ENCODE measurements at places on chromosomes 6 and 20.

DNA sequence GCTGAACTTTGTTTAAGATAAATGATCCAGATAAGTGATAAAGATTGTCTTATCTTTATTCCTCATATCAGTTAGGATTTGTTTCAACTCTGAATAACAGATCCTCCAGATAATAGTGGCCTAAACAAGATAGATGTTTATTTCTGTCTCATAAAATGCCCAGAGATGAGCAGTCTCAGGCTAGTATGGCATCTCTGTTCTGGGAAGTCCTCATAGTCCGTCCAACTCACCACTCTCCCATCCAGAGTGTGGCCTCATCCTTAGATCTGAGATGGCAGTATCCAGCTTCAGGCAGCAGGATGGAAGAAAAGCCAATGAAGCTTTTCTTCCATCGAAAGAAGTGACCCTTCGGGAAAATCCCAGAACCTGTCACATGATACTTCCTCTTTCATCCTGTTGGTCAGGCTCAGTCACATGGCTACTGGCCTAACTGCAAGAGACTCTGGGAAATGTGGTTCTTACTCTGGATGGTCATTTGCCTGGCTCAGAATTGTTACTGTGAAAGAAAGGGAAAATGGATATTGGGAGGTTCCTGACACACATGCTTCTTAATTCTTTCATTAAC is 29.4 kb upstream of the TAGAP start:
- DNase-seq, result peak; percentile 39

DNA sequence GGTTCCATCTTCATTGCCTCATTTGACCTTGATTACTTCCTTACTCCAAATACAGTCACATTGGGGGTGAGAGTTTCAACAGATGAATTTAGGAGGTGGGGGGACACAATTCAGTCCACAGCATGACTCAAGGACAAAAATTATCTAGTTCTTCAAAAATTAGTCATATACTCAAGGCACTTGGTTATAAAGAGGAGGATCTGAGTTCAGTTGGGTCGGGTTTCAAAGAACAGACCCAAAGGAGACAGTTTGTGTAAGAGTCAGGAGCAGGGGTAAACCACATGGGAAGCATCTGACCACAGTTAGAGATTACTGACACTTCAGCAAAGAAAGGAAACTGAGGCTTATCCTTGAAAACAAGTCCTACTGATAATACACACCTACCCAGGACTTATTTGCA is 138.0 kb downstream of the TBC1D7 start:
- no peak for DNase-seq

DNA sequence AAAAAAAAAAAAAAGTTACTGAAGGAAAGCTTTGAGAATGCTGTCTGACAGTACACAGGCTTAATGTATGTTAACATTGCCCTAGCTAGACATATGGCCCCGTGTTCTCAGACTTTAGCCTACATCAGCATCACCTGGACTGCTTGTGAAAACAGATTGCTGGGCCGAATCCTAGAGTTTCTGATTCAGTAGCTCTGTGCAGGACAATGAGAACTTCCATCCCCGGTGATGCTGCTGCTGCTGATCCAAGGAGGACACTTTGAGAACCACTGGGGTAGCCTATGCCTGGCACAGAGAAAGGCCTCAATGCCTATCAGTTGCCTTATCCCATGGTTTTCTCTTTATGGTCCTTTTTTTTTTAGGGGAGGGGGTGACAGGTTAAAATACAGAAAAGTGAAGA is 1.6 kb downstream of the HCK start:
- no peak for DNase-seq

DNA sequence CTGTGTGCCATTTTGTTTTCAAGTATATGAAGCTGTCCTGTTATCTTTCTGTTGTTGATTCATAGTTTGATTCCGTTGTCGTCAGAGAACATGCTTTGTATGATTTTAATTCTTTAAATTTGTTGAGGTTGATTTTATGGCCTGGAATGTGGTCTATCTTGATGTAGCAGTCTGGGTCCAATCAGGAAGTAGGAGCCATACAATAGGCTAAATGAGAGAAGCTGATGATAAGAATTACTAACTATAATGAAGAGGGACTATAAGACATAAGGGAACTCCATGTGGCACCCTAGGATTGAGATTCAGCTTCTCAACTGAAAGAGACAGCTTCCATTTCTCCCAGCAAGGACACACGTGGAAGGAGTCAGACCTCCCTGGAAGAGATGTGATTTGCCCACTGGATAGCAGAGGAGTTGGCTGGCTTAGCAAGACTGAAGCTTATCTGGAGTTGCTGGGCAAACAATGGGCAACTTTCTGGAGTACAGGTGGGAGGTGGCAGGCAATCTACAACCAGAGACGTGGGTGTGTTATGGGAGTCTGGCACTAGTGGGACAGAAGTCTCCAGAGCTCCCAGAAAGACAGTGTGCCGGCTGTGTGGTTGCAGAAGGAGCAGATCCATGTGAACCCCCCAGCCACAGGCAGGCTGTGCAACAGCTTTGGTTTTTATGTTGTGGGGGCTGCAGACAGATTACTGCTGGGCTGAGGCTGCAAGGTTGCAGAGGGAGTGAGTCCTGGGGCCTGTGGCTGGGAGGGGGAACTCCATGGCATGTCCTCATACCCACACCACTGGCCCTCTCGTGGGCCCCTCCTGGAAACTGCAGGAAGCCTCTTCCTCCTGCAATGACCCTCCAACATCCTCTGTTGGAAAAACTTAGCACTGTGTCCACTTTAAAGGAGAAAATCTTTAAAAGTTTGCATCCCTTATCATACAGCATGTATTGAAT is 7.1 kb downstream of the ZNF831 start:
- DNase-seq, result no peak

DNA sequence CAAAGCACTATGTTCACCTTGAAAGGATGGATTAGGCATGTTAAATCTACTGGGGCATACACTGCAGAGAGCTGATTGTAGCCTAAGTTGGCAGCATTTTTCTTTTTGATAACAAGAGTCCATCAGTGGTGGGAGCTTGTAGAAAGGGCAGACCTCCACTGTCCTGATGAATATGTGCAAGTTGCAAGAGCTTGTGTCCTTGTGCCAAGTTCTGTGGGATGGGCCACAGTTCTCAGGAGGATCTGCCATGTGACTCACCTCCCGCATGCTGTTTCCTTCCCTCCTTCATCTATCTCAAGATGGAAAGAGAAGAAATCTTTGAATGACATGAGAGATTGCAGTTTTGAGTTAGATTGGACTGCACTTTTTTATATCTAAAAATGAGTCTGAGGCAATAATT is 58.3 kb upstream of the GGTLC1 start:
- no peak for DNase-seq

- no peak for DNase-seq
Measured at GRCh38 chr6:129507846-129508245, 202.1 kb downstream of the ARHGAP18 start.

DNA sequence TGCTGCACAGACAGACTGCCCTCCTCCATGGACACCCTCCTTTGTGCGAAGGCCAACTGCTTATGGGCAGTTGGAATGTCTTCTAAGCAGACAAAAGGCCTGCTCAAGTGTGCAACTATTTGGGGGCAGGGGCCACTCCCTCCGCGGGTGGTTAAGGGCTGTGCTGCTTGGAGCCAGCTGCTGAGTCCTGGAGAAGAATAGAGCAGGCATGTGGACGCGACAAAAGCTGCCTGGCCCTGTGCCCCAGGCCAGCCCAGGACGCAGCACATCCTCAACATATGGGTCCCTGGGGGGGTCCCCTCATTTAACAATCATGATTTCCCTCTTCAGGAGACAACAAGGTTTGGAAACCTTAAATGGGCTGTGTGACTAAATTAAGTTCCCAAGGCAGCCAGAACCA is 45.5 kb upstream of the ENTPD6 start:
- no peak for DNase-seq

GRCh38 chr20:47789764-47790579 is 4.7 kb upstream of the SULF2 start:
- peak; percentile 13 for DNase-seq

- no peak for DNase-seq
Measured at GRCh38 chr6:90387383-90387775, 90.7 kb upstream of the BACH2 start.

- peak; percentile 22 for DNase-seq
Measured at GRCh38 chr20:11716239-11716944, 201.3 kb upstream of the BTBD3 start.

DNA sequence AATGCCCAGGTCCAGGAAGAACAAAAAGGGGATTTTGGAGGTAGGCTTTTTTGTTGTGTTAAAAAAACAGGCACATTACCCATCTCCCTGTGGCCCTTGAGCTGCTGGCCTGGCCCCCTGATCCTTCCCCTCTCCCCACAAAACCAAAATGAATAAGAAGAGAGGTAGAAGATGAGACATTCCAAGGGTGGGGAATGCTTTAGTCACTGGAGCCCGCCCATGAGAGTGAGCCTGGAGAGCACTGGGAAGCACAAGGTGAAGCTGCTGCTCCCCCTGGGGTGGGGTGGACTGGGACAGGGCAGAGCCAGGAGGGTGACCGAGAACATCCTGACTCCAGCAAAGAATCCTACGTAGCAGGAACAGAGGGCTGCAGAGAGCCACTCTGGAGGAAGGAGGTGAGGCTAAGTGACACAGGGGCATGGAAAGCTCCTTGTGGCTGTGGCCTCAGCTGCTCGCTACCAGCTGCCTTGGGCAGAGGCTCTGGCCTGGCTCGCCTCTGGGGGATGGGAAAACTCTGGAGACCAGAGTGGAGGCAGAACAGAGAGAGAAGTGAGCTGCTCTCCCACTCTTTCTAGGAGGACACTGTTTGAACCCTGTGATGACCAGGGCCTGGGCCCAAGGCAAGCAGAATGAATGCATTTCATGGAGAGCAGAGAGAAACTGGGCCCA is 48.3 kb downstream of the AKAP7 start:
- no peak for DNase-seq

DNA sequence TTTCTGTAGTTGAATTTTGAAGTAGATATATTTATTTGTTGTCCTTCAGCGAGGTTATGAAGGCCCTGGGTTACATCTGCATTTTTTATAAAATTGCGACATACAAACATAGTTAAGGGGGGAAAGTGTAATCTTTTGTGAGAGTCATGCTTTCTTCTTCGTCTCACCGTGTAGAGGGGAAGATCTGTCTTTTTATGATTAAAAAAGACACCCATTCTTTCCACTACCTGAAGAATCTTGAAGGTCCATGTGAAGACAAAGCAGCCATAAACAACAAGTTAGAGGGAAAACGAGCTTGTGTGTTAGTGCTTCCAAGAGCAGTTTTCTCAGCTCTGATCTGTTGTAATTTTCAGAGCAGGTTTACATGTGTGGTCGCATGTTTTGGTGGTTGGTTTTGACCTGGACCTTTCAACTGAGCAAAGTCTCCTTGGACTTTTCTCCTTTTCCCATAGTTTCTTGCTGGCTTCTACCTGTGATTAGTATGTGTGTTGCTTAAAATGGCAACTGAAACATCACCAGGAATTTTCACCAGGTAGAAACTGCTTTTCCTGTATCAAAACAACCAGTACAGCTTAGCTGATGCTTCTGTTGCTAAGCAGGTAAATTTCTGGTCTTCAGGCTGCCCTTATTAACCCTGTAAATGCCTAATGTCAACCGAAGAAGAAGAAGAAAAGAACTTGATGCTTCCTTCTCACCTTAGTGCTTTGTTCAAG is 37.3 kb downstream of the RREB1 start:
- peak; percentile 86 for DNase-seq

- no peak for DNase-seq
Measured at GRCh38 chr6:39095578-39095977, 19.4 kb downstream of the SAYSD1 start.

DNA sequence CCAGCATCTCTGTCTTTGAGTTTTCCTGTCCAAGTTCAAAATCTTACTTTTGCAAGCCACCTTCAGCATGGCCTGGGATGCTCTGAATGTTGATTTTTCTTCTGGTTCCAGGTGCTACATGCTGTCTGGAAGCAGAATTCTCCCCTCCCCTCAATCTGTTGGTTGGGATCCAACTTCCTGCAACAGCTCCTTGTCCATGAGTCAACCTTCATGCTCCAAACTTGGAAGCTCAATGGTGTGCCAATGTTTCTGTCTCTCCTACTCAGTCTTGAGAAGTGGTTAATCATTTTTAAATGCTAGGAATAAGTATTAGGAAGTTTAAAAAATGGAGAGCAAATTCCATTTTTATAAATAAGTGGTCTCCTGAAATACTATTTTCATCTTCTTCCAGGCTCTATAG is 33.2 kb upstream of the PLEKHG1 start:
- no peak for DNase-seq

DNA sequence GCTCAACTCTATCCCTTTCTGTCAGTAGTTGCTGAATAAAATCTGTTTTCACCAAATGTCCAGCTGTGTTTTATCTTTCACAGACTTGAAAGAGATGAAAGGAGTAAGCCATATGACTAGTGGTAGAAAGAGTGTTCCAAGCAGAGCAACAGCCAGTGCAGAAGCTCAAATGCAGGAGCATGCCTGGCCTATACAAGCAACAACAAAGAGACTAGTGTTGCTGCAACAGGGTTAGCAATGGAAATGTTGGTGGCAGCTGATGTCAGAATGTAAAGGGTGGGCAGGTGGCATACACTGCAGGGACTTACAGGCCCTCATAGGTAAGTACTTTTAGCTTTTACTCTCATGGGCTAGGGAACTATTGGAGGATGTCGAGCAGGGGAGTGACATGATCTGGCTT is 5.2 kb upstream of the HINT3 start:
- DNase-seq, result no peak

GRCh38 chr20:37341632-37342031 is 4.3 kb upstream of the SRC start:
- no peak for DNase-seq

DNA sequence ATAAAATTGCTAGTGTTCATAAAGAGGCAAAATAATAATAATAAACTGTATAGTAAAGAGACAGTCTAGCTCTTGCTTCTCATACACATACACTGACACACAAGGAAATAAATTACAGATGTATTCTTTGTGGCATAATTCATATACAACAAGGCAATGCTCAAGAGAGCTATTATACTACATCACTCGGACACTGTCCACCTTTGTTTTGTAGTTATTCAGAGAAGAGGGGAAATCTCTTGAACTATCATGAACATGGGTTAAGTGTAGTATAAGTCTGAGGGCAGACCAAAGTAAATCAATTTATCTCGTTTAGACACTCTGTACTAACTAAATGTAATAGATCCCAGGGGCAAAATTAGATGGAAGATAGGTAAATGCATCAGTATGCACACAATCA is 72.7 kb upstream of the PHIP start:
- DNase-seq, result no peak
